ENCODE measurements at places on chromosomes 7 and 10.
A peak's percentile ranks its signal among the peaks of the same experiment; 100 is the strongest.

DNA sequence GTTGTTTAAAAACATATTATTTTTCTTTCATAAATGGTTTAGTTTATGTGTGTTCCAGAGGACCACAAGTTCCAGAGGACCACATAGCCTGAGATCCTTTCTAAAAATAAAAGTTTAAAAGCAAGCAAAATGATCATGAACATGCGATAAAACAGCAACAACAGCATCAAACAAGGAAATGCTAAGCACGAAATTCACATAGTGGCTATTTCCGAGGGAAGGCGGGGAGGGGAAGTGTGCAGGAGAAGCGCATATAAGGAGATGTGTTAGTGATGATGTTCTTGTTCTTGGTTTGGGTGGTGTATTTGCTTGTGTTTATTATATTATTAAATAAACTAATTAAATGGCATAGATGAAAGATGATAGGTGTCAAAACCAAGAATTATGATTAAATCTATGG, 1.2 kb downstream of the TBATA start:
- no peak for DNase-seq

DNA sequence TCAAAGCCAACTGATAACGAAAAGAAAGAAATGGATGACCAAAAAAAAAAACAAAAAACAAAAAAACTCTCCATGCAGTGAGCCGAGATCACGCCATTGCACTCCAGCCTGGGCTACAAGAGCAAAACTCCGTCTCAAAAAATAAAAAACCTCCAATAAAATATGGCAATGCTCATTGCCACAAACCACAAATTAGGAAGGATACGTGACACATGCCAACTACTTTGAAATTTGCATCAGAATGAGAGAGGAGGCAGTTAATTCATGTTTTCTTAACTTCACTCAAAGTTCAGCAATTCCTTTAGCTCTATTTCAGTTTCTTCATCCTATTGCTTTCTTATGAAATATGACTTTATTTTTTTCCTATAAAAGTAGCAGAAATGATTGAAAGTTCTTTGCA, 398.1 kb upstream of the C7orf33 start:
- no peak for DNase-seq

GRCh38 chr10:7417103-7417623, 6.3 kb upstream of the SFMBT2 start:
- peak; percentile 75 for DNase-seq

DNA sequence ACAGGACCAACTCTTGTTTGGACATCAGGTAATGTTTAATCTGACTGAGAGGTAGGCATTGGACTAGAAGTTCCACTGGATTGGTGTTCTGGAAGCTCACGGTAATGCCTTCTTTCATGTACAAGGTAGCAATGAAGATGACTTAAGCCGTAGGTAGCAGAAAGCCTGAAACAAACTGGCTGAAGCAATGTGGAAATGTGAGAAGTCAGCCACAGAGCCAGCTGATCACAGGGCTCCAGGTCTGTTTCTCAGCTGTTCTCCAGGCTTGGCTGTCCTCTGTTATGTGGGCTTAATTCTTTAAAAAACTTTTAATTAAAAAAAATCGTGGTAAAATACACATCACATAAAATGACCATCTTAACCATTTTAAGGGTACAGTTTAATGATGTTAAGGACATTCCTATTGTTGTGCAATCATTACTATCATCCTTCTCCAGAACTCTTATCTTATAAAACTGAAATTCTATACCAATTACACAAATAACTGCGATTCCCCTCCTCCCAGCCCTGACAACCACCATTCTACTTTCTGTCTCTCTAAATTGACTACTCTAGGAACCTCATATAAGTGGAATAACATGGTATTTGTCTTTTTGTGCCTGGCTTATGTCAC, 101.4 kb upstream of the ZNF32 start:
- peak; percentile 10 for DNase-seq

- peak; percentile 7 for DNase-seq
Observed at GRCh38 chr10:95513941-95514392, 47.2 kb downstream of the SORBS1 start.

DNA sequence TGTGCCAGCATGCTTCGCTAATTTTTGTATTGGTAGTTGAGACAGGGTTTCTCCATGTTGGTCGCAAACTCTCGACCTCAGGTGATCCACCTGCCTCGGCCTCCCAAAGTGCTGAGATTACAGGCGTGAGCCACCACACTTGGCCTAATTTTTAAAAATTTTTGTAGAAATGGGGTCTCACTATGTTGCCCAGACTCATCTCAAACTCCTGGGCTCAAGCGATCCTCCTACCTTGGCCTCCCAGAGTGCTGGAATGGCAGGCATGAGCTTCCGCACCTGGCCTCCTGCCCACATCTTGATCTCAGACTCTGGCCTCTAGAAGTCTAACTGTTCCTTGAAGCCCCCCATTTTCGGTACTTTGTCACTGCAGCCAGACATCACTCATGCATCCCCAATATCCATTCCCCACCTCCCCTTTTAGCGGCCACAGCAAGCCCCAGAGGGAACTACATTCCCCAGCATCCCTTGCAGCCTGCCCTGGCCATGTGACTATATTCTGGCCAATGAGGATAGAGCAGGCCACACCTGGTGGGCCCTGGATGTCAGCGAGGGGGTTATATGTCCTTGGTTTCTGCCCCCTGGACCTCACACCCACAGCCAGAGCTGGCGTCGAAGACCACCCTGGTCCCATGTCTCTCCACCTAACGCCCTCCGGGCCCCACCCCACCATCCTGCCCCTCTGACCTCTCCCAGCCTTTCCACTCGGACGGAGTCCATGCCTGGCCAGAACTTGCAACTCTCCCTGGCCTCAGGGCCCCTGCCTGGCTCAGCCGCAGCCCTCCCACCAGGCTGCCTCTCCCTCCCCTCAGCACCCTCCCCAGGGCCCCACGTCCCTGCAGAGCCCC, 33.8 kb downstream of the MICALL2 start:
- DNase-seq, result peak; percentile 15

DNA sequence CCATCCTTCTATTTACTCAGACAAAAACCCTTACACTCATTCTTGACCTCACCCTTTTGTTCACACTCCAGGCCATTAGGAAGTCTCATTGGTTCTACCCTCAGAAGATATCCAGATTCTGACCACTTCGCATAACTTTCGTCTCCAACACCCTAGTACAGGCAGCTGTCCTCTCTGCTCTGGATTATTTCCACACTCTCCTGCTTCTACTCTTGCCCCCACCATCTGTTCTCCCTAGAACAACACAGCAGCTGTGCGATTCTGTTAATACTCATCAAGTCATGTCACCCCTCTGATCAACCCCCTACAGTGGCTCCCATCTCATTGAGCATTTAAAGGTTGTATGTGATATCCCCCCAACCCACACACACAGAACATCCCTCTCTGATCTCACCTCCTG, 15.5 kb upstream of the TRIL start:
- DNase-seq, result no peak

DNA sequence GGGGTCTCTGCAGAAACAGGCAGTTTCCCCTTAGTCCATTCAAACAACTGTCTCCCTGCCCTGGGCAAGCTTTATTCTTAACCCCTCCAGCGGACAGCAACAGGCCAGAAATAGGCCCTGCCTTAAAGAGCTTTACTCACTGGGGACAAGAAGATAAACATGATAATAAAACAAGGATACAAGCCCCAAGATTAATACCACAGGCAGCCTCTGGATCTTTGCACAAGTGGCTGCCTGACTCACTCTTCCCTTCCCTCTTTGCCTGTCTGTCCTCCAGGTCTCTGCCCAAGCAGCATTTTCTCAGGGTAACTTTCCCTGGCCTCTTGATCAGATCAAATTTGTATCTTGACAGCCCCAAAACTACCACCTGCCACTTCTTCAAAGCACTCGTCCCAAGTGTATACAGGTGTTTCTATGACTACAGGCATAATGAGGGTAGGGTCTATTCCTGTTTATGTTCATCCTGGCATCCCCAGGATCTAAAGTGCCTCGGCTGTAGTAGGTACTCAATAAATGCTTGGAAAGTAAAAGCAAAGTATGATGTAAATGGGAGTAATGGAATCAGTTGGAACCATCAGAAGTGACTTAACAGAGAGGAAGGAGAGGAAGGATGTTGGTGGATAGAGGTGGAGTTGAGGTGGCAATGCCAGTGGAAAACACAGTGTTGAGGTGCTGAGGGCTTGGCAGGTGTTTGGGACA, 7.0 kb upstream of the CAMK2G start:
- DNase-seq, result no peak

GRCh38 chr7:20557116-20557515, 58.4 kb upstream of the ABCB5 start:
- DNase-seq, result no peak

- peak; percentile 77 for DNase-seq
Observed at GRCh38 chr7:128405471-128406313, 4.1 kb downstream of the IMPDH1 start.

- no peak for DNase-seq
Observed at GRCh38 chr7:65463184-65463583, 89.5 kb downstream of the ZNF92 start.

DNA sequence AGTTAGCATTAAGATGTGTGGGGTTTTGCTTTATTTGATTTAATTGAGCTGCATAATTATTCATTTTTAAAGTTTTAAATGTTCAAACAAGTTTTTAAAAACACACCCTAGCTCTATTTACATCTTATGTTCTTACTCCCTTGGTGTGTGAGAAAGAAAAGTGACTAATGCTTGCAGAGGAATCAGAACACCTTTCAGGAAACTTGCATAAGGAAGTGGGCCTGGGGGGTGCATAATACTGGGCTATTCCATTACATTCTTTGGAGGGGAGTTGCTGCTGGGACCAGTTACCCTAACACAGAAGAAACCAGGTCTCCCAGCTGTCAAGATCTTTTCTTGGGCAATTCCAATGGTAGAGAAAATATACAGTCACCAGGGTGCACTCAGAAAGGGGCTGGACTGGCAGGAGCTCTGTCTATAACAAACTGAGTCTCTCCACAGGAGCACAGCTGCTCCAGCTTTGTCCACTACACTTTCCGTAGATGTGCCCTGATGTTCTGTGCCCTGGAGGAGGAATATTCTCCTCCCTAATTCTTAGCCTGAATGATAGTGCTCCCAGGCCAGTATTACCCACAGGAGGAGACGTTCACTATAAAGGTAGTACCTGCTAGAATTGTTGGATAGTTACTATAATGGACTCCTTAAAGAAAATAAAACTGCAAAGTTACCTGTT, 304.2 kb downstream of the CDC14C start:
- no peak for DNase-seq

- DNase-seq, result no peak
Observed at GRCh38 chr10:11773761-11774441, 31.7 kb downstream of the ECHDC3 start.

DNA sequence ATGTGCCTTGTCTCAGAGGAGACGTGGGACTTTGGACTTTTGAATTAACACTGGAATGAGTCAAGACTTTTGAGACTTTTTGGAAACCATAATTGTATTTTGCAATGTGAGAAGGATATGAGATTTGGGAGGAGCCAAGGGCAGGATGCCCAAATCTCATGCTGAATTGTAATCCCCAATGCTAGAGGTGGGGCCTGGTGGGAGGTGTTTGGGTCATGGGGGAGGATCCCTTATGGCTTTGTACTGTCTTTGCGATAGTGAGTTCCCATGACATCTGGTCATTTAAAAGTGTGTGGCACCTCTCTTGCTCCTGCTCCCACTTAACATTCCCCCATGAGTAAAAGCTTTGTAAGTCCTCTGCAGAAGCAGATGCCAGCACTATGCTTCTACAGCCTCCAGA, 39.2 kb downstream of the DNAJC9 start:
- DNase-seq, result no peak

- no peak for DNase-seq
Observed at GRCh38 chr10:53233749-53234148, 461.2 kb upstream of the MBL2 start.

- DNase-seq, result peak; percentile 66
Observed at GRCh38 chr10:62454687-62455397, 80.7 kb downstream of the ZNF365 start.

DNA sequence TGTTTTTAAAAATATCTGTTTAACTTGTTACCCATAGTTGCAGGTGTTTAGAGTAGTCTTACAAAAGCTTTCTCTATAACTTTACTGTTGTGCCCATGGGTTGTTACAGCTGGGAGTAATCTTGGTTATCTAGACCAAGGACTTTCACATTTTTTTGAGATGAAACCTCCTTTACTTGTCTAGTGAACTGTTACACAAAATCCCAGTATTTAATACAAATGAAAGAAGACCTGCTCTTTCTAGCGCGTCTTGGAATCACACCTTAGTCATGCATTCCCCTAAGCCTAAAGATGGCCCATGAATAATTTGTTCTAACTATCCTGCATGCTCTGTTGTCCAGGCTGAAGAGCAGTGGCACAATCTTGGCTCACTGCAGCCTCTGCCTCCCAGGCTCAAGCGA, 38.0 kb downstream of the CSGALNACT2 start:
- DNase-seq, result no peak

GRCh38 chr7:39130274-39130673, 152.6 kb downstream of the POU6F2 start:
- no peak for DNase-seq

- DNase-seq, result peak; percentile 15
Observed at GRCh38 chr7:38870147-38870546, 38.8 kb downstream of the VPS41 start.

DNA sequence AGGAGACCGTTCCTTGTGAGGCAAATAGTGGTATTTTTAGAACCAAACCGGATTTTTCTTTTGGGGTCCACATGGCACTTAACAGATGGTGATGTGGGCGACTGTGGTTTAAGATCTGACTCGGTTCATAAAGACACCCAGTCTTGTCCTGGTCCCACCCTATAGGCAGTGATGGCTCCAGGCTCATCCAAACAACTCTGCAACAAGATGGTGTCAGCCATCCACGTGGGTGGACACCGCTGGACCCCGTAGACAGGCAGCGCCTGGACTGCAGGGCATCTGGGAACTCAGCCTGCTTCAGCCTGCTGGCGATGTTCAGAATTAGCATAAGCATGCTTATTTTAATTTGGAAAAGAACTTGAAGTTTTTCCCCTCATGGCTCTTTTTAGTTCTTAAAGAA, 258.4 kb upstream of the FZD1 start:
- DNase-seq, result no peak

DNA sequence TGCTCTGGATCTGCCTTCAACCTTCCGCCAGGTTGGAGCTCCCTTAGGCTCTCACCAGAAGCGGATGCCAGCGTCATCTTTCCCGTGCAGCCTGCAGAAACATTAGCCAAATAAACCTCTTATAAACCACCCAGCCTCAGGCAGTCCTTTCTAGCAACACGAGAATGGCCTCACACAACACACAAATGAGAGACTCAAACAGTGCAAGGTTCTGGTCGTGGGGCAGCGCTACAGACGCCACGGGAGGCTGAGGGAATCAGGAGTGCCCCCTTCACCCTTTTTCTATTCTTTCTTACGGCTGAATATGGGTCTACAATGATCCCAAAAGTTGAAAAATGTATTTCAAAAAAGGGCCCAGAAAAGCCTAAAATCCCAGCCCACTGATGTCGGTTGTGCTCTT, 96.4 kb downstream of the FOXL3 start:
- no peak for DNase-seq

Data from adipocyte (in vitro differentiated cells).